Stimulated activated CD4-positive, alpha-beta T cell treated with anti-CD3 and anti-CD28 coated beads, Interleukin-1b, Interleukin-23, amount 100 ng/mL, for 1 hour (primary cell): ENCODE measurements at places on chromosomes 12 and 14.

GRCh38 chr14:76784881-76785280 is 23.6 kb downstream of the VASH1 start:
- DNase-seq: no peak

GRCh38 chr12:62827855-62828254 is 107.1 kb downstream of the PPM1H start:
- DNase-seq: no peak

DNA sequence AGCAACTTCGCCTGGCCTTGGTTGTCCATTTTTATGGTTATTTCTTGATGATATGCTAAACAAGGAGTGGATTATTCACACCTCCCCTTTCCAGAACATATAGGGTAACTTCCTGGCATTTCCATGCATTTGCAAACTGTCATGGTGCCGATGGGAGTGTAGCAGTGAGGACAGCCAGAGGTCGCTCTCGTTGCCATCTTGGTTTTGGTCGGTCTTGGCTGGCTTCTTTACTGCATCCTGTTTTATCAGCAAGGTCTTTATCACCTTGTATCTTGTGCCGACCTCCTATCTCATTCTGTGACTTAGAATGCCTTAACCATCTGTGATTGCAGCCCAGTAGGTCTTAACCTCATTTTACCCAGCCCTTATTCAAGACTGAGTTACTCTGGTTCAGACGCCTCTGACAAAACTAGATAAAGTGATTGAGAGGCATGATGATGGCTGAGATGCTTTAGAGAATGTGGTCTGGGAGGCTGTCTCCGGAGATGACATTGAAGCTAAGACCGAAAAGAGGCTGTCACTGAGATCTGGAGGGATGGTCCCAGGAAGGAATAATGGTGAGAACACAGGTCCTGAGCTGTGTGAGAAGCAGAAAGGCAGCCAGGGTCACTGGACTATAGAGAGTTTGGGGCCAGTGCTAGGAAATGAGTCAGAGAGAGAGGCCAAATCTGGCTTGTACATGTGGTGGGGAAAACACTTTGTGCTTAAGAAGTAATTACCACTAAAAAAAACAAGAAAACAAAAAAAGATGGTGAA is 2.9 kb downstream of the GLT1D1 start:
- DNase-seq: no peak

DNA sequence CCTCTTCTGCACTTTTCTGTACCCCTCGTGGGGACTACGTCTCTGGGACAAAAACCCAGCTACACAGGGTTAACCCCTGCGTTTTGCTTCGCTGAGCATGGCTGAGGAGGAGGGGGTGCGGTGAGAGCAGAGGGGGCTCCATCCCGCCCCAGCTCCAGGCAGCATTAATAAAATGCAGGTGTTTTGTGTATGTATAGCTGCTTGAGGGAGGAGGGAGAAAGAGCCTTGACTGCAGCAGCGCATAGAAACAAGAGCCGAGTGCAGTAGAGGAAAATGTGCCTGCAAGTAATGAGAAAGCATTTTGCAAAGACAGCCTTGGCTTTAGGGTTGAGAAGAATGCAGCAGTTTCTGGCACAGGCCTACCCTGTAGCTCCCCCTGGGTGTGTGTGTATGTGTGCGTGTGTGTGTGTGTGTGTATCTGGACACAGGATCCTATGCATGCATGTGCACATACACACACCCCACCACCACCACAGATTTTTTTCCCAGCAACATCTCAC is 103.9 kb downstream of the ZFP36L1 start:
- DNase-seq: no peak

GRCh38 chr14:103100281-103101121 is 6.0 kb downstream of the EXOC3L4 start:
- no peak for DNase-seq
